ENCODE measurements at places on chromosomes 11 and 22.

DNA sequence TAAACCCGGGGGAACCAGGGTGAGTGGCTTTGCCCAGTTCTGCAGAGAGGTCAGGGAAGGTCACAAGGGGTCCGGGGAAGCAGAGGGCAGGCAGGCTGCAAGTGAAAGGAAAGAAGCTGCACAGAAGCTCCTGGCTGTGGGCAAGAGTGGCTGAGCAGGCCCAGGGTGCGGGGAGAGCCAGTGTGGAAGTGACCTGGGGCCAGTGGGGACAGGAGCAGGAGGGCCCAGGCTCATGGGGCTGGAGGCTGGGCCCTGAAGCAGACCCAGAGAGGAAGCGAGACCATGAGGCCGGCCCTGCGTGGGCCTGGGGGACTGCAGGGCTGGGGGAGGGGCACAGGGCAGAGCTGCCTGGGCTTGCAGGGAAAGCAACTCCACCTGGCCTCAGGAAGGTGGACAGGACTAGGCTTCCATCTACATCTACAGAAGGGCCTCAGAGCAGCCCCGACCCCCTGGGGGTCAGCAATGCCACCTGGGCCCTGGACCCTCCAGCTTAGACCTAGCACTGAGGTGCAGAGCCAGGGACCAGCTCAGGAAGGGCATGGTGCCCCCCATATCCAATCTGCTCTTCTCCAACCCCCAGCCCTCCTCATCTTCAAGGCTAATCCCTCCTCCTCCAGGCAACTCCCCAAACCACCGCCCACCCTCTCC, 11.6 kb downstream of the IGF2 start:
- DNase-seq = no peak

- no peak for DNase-seq
Observed at GRCh38 chr22:20251491-20251890, 16.6 kb downstream of the RTN4R start.

DNA sequence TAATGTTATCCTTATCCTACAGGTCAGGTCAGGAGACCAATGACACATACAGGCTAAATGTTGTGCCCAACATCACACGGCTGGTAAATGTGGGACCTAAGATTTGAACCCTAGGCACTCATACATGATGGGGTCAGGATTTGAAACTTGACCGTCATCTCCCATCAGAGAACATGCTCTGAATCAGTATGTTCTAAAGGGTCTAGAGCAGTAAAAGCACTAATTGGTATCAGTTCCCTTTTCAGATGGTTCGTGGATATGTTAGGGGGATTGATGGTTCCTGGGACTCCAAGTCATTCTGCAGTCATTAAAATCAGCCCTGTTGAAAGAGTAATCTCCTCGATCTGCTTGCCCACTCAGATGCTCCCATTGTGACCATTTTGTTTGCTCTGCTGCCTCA, 65.5 kb downstream of the BMAL1 start:
- DNase-seq = peak; percentile 45

DNA sequence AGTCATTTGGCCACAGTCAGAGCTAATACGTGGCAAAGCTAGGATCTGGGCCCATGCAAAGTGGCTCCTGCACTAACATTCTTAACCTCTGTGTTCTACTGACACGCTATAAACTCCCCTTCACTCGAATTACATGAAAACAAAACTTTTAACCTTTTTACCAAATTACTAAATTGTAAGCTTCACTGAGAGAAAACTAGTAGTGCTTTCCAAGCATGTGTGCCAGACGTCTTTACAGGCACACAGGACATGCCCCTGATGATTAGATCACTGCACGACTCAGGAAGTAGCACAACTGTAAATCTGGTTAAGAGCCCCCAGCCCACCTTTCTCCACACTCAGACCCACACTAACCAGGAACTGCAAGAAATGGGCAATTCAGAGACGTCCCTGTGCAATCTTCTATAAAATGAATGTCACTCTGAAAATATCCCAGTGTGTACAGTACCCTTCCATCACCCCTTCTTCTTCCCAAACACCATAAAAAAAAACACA, 16.1 kb downstream of the PHF21A start:
- DNase-seq = no peak

DNA sequence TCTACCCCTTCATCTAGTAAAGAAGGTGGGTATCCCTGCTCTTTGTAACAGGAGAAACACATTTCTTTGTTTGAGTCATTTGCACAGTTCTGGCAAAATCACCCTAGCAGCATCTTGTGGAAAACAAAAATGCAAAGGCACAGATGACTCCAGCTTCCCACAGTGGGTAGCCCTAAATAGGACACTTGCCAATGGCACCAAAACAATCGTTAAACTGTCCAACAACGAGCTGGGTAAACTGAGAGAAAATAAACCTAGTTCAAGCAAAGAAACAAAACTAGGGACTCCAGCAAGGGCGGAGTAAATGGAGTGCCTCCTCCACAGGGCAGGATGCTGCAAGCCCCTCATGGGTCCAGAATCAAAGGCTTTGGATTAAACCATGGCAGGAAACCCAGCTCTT, 239.5 kb downstream of the NTM start:
- DNase-seq = no peak

- DNase-seq = no peak
Observed at GRCh38 chr11:82909015-82909640, 7.6 kb downstream of the DDIAS start.

DNA sequence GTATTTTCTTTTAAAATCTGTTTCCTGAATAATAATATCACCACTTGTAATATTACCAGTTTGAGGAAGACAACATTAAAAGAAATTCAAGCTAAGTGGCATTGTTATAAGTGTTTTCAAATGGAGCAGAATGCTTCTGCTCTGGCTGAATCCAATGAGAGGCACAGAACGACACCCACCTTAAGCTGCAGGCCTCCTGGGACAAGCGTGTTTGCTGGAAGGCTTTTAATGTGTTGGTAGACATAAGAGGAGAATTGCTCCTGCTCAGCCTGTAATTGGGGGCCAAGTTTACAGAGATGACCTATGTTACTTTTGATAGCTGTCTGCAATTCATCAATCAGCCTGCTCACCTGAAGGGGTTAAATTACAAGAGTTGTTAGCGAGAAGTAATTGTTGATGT, 242.2 kb downstream of the DCDC1 start:
- DNase-seq = no peak

DNA sequence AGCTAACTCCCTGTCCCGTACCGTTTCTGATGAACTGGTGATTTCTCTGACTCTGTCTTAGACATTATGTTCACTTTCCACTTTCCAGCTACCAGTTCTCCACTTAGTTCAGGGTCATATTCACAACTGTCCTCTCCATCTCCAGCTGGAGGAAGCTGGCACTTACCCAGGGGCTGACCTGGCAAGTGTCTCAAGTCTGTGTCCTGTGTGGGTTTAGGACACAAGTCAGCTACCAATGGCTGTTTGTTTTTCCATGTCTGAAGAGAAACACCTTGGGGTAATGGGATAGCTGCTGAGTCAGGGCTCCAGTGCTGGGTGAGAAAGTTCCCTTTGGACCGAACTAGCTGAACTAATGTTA, 134.4 kb downstream of the CSNK2A3 start:
- DNase-seq = no peak

- DNase-seq = no peak
Observed at GRCh38 chr22:24186892-24187670, 5.8 kb downstream of the SUSD2 start.

DNA sequence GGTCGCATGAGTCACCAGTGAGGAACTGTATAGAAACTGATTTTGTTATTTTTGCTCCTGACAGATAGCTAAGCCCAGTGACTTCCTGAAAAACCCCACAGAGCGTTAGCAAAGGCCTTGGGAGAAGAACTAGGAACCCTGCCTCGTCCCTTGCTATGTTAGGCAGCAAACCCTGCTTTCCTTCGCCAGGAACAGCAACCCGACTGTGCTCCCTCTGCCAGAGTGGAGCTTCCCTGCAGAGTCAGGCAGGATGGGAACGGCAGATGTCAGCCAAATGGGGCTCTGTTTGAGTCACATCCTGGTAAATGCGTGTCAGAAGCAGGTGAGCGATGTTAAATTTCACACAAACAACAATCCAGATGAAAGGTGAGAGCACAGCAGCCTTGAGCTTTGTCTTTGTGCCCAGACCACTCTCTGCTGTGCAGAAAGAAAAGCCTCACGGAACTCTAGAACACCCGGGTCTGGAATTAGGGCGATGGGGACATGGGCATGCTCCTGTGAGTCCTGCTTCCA, 186.6 kb downstream of the ADAMTS15 start:
- no peak for DNase-seq

DNA sequence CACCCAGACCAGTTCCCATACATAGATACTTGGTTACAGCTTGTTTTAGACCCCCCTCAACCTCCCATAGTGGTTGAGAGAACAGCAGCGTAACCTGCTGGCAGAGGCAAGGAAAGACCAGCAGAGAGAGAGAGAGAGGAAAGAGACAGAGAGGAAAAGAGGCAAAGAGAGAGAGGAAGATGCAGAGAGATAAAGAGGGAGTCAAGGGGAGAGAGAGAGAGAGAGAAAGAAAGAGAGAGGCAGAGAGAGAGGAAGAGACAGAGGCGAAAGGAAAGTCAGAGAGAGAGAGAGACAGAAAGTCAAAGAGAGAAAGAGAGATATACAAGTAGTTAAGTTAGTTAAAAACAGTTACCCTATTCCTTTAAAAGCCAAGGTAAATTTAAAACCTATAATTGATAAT, 52.5 kb downstream of the NEU3 start:
- no peak for DNase-seq

- DNase-seq = peak; percentile 47
Observed at GRCh38 chr22:36940676-36941075, 27.2 kb downstream of the CSF2RB start.

GRCh38 chr11:134468081-134468668, 56.1 kb upstream of the B3GAT1 start:
- no peak for DNase-seq

DNA sequence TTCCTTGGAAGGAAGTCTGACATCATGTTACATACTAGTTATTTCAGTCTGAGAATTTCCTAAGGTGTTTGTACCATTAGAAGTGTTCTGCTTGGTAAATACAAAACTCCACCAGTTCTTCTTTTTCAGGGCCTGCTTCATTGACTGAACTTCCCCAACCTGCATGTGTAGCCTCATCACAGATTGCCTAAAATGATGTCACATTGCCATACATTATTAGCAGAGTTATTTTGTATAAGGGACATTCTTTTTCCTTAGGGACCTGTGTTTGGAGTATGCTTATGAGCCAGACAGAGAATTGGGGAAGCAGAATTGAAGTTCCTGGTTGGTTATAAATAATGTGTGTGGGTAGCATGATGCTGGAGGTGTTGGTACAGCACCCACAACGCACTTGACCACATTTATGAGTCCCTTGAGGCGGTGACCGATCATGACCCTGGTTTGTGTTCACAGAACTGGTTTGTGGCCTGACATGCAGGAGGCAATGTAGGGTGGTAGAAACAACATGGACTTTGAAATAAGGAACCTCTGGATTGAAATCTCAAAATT, 16.4 kb upstream of the MMP7 start:
- peak; percentile 41 for DNase-seq

- DNase-seq = peak; percentile 38
Observed at GRCh38 chr11:118224511-118225188, at the start of gene JAML. JAML (minus strand) TSS chr11:118225011; CDS start chr11:118214866, 10,145 bp downstream.

DNA sequence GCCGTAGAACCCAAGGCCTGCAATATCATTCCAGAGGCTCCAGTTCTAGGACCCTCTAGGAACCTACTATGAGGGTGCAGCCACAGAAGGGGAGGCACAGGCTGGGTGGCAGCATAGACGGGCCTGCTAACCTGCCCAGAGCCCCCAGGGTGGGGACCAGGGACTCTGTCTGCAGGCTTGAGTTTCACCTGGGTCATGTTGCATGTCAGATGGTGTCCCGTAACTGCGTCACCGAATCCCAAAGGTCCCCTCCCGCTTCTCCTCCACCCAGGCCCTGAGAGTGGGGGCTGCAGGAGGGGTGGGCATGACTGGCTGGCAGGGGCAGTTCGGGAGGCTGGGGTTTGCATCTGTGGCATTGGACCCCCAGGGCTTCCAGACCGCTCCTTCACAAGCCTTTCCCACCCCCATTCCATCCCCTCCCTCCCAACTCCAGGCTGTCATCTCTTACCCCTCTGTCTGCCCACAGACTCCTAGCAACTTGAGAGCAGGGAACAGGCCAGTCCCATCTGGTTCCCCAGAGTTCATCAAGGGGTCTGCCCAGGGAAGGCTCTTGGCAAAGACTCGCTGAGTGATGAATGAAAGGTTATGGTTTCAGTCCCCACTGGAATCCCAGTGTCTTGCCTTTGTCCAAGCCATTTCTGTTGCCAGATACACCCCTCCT, 16.3 kb downstream of the MYO7A start:
- DNase-seq = no peak

- no peak for DNase-seq
Observed at GRCh38 chr11:8247312-8247711, 16.4 kb downstream of the LMO1 start.

GRCh38 chr11:33377412-33378370, 120.5 kb downstream of the HIPK3 start:
- no peak for DNase-seq

GRCh38 chr11:66076561-66076960, 6.5 kb downstream of the PACS1 start:
- DNase-seq = no peak

DNA sequence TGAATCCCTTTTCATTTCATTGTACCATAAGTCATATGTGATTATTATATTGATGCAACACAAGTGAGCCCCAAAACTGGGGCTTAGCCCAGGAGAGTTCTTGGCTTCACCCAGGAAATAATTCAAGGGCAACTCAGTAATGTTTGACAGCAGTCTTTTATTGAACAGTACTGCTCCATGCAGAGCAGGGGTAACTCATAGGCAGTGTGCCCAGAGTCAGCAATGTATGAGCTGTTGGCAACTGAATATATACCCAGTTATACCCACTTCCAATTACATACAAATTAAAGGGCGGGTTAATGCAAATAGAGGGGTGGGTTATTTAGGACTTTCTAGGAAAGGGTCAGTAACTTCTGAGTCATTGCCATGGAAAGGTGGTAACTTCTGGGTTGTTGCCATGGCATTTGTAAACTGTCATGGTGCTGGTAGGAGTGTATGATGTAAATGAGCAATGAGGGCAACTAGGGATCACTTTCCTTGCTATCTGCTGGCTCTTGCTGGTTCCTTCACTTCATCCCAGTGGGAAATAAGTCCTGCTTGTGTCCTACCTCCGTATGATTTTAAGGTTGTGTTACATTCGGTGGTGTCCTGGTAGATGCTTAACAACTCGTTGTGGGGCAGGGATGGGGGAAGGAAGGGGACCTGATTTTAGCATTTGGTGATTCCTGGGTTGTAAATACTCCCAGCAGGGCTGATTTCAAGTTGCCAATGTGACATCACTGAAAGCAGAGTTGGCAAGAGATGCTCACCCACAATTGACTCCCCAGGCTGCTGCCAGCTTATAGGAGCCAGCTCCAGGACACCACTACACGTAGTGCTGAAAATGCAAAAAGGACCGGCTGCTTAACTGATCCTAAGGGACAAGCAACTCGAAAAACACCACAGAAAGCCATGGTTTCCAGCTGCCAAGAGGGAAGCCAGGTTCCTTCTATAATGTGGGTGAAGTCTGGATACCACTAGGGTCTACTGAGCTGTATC, 70.1 kb downstream of the SYT9 start:
- no peak for DNase-seq

- DNase-seq = no peak
Observed at GRCh38 chr11:117419482-117420142, 92.0 kb downstream of the CEP164 start.

- no peak for DNase-seq
Observed at GRCh38 chr11:72808331-72808798, 5.8 kb upstream of the ATG16L2 start.
